ENCODE measurements at places on chromosomes 6 and 20.

GRCh38 chr20:31415653-31416052 lies 9.6 kb upstream of the DEFB121 start:
- DNase-seq: no peak

- no peak for DNase-seq
Measured at GRCh38 chr6:24931296-24931695, 4.5 kb downstream of the RIPOR2 start.

DNA sequence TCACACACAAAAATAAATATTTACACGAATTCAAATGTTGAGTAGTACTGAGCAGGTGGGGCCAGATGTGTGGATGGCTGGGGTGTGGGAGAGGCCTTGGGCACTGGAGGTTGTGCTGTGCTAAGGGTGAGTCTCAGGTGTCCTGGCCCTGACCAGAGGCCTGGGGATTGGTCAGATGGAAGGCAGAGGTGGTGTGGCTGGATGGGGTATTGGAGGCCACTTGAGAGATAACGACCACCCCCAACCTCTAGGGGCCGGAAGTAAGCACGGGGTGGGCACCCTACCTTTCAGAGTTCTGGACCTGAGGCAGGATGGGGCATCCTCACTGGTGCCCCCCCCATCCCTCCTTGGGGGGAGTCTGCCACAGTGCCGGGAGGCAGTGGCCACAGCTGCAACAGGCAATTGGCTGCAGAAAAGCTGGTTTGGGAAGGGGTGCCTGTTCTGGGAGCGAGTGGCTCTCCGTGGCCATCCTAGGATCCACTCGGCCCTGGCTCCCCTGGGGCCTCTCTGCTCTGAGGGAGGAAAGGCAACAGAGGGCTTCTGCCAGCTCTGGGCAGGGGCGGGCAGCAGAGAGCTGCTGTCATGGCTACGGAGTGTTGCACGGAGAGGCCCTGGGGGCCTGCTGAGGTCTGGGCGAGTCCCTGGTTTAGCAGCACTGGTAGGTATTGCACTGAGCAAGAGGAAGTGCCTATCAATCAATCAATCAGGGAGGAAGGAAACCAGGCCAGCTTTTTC lies 87.6 kb downstream of the ASXL1 start:
- DNase-seq: no peak

- no peak for DNase-seq
Measured at GRCh38 chr6:139853302-139853992, 479.0 kb upstream of the CITED2 start.

- DNase-seq: no peak
Measured at GRCh38 chr20:58017231-58017969, 211.1 kb downstream of the ANKRD60 start.

DNA sequence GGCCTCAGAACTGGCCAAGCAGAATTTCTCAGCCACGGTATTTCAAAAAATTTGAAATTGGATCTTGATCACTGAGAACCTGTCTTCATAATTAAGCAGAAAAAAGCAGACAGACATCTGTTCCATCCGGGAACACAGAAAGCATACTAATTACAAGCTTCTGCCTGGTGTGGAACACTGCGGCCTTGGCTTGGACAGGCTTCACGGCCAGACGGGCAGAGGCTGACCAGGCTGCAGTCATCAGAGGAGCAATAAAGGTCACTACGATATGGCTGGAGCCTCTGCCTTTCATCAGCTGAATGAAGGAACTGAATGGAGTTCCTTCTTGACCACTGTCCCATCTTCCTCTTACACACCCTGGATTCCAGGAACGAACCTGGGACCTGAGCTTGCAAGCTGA lies 3.9 kb upstream of the NRSN1 start:
- DNase-seq: no peak

DNA sequence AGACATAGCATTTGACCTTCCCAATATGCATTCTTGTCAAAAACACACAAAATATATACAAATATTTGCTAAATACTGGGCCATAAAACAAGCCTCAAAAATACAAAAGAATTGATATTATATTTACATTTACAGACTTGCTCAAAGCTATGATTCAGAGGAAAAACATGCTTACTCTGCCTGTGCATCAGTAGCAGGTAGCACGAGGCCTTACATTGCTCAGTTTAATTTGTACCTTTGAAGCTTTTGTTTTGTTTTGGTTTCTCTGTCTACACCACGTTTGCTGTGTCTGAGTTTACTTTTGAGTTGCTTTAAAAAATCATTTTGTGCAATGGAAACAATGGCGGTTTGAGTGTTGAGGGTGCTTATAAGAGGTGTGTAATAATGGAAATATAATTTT lies 99.3 kb downstream of the PHF3 start:
- DNase-seq: no peak

DNA sequence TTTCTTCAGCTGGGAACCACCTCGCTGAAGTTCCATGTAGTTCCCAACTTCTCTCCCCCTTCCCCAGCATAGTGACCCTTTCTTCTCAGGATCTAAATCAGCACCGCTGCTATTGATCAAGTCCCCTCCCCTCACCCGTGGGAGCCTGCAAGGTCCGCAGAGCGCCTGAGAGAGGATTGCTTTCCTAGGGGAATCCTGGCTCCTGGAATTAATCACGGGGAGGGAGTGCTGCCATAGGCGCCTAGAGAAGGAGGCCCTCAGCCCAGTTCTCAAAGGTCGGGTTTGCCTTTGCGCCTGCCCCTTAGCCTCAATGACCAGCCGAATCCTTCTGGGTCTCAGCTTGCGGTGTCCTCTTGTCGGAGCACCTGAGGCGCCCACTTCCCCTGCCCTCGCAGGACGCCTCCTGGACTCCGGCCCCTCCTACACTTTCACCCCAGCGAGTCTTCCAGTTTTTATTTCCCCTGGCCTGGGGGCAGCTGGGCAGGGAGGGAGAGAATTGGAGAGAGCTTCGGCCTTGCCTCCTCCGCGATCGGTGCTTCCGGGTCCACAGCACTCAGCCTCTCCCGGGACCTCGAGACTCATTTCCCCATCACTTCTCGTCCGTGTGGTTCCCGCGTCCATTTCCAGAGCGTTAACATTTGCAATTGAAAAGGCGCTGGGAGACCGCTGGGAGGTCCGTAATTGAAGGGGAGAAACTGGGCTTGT lies 3.1 kb upstream of the NKX2-2 start:
- DNase-seq: no peak
